Caudate nucleus (tissue), 63 donors: ENCODE measurements at places on chromosomes 16 and 17.

GRCh38 chr17:31394544-31394943 is 3.1 kb downstream of the RAB11FIP4 start:
- peak; percentile 39 for DNase-seq

DNA sequence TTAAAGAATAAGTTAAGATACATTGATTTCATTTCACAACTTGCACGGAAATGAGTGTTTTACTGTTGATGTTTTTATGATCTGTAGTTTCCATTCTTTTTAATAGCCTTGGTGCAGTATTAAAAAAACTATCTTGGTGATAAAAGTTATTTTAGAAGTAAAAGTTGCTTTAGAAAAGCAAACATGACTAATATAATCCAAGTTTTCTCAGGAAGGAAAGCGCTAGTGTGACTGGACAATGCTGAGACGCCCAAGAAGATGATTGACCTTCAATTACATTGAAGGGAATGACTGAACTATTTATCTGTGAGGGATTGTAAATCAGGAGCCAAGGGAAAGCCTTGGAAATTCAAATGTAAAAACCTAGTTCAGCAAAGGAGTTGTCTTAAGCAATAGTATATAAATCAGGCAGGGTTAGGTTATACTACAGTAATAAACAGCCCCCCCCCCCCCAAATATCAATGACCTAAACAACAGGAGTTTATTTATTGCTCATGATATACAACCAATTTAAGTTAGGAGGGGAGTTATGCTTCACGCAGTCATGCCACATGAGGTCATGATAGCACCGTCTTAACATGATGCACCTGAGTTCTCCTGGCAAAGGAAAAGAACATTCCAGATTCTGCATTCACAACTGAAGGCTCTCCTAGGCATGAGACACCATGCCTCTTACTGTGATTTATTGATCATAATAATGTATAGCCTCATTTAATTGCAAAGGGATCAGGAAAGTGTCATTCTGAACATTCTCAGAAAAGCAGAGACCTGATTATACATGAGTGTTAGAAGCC is 443.8 kb downstream of the CDH13 start:
- DNase-seq = no peak

GRCh38 chr17:15893658-15894024 is 51.3 kb upstream of the ADORA2B start:
- DNase-seq = no peak

GRCh38 chr16:85587762-85588556 is 25.2 kb upstream of the GSE1 start:
- no peak for DNase-seq

DNA sequence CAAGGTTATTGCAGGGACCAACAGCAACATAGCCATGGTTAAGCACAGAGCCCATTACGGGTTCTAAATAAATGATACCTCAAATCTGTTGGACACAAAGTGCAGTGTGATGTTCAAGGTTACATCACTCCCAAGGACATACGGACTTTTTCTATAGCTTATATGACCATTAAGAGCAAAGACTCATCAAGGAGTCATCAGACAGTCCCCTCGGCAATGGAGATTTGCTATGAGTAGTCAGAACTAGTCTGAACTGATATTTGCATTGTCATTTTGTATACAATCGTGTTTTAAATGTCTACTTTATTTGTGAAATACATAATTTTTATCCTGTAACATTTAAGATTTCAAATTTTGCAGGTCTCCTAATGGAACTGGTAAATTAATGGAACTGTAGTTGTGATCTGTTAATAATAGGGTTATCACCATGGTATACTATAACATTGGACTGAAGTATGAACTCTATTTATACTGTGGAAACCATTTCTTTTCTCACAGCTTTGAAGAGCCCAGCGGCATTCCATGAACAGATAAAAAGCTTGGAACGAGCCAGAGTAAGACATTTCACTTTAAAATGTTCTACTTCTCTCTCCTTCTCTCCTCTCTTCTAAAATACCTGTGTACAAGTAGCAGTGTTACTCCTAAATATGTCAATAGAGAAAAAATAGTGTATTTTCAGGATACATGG is 140.9 kb downstream of the MRTFB start:
- DNase-seq = no peak

GRCh38 chr16:65406933-65407332 is 285.1 kb upstream of the CDH11 start:
- no peak for DNase-seq

DNA sequence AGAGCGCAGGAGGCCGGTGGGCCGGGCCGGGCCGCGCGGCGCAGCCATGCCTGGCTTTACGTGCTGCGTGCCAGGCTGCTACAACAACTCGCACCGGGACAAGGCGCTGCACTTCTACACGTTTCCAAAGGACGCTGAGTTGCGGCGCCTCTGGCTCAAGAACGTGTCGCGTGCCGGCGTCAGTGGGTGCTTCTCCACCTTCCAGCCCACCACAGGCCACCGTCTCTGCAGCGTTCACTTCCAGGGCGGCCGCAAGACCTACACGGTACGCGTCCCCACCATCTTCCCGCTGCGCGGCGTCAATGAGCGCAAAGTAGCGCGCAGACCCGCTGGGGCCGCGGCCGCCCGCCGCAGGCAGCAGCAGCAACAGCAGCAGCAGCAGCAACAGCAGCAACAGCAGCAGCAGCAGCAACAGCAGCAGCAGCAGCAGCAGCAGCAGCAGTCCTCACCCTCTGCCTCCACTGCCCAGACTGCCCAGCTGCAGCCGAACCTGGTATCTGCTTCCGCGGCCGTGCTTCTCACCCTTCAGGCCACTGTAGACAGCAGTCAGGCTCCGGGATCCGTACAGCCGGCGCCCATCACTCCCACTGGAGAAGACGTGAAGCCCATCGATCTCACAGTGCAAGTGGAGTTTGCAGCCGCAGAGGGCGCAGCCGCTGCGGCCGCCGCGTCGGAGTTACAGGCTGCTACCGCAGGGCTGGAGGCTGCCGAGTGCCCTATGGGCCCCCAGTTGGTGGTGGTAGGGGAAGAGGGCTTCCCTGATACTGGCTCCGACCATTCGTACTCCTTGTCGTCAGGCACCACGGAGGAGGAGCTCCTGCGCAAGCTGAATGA is 606 bp downstream of the THAP11 start:
- peak; percentile 80 for DNase-seq

DNA sequence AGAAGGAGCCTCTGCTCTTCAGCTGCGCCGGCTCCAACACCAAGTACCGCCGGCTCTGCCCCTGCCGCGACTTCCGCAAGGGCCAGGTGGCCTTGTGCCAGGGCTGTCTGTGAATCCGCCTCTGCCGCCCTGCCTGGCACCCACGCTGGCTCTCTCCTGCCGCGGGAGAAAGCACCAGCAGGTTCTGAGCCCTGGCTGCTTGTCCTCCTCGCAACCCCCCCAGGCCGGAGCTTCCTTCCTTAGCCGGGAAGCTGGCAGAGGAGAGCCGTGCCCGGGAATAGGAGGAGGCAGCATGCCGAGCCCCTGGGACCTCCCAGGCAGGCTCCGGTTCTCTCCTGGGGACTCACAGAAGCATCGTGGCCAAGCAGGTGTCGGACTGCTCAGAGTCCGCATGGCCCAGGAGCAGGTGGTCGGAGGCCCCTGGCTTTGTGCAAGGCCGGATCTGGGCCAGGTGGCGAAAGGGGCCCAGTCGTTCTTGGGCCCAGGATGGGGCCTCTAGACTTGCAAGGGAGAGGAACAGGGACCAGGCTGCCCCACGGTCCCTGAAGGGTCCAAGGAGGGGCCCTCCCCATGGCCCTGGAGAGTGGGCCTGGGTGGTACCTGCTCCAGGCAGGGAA is 80.6 kb downstream of the MGAT5B start:
- DNase-seq = no peak

GRCh38 chr16:75218256-75219076 is at the start of gene CTRB1:
TSS of gene CTRB1 (plus strand) at chr16:75218988. CDS start at chr16:75219008, 20 bp downstream.
- peak; percentile 9 for DNase-seq

- DNase-seq = no peak
Measured at GRCh38 chr16:12539185-12539929, 264.3 kb downstream of the CPPED1 start.

- no peak for DNase-seq
Measured at GRCh38 chr16:8887431-8887765, 5.2 kb downstream of the LITAFD start.

GRCh38 chr16:65540901-65541300 is 419.0 kb upstream of the CDH11 start:
- no peak for DNase-seq

DNA sequence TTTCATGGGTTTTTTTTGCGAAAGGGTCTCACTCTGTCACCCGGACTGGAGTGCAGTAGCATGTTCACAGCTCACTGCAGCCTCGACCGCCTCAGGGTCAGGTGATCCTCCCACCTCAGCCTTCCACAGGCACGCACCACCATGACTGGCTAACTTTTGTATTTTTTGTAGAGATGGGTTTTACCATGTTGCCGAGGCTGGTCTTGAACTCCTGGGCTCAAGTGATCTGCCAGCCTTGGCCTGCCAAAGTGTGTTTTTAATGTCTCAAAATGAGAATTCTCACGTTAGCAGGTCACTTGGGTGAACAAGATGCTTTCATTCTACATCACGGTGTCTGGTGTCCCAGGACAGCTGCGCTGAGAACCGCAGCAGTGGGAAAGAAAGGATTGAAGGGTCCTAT is 3.2 kb downstream of the FBXO31 start:
- DNase-seq = no peak

GRCh38 chr17:33292981-33293867 is at the start of gene ASIC2:
TSS of gene ASIC2 (minus strand) at chr17:33293295.
- no peak for DNase-seq

GRCh38 chr17:58615768-58616659 is 75.8 kb downstream of the TEX14 start:
- DNase-seq = no peak

- DNase-seq = no peak
Measured at GRCh38 chr16:67190041-67190440, at the start of gene EXOC3L1. TSS of gene EXOC3L1 (minus strand) at chr16:67190136. CDS start at chr16:67189676, 460 bp downstream.

DNA sequence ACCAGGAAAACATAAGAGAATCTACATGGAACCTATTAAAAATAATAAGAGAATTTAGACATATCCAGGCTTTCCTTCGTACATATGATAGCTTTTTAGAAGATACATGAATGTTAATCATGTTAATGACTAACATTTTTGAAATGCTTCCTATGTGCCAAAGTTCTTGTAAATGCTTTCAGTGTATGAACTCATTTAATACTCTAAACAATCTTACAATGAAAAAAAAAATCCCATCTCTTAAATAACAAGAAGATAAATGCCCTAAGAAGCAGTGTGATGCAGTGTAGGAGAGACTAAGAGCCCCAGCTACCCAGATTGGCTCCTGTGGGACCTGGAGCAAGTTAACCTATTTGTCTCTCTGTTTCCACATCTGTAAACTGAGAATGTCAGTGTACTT is 220.4 kb upstream of the MYOCD start:
- no peak for DNase-seq

DNA sequence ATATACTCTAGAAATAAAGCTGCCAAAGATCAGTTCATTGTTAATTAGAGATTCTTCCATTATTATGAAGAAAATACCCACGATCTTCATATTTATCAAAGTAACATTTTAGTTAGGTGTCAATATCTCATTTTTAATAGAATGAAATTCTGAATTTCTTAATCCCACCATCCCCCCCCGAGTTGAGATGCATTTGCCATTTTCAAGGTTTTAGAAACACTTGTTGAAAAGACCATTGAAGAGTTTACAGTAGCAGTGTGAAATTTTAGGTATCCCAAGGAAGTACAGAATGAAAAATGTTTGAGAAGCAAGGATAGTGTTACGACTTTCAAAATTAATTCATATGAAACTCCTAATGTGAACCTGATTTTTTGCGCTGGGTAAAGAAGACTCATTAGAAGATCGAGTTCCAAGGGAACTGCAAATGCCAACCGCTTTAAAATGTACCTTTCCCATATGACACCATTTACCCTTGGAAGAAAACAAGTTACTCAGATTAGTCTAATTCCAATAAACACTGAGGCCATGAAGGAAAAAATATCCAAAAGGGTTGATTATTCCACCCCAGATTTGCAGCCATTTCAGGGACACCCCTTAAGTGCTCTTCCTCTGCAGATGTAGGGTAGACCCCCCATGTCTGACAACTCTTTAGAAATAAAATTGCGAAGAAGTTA is 731 bp downstream of the IKZF3 start:
- no peak for DNase-seq

DNA sequence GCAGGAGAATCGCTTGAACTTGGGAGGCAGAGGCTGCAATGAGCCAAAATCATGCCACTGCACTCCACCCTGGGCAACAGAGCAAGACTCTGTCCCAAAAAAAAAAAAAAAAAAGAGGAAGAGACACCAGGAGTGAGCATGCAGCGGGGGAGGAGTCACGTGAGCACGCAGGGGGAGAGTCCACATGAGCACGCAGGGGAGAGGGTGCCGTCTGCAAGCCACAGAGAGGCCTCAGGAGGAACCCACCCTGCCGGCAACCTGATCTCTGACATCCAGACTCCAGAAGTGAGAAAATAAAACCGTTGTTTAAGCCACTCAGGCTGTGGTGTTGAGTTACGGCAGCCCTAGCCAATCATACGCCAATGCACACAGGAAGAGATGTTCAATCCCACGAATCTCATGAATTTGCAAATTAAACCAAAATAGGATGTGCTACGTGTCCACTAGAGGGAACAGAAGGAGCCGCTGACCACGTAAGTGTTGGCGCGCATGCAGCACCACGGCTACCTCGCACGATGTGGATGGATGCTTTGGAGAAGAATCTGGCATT is 42.2 kb downstream of the CCDC57 start:
- DNase-seq = no peak

DNA sequence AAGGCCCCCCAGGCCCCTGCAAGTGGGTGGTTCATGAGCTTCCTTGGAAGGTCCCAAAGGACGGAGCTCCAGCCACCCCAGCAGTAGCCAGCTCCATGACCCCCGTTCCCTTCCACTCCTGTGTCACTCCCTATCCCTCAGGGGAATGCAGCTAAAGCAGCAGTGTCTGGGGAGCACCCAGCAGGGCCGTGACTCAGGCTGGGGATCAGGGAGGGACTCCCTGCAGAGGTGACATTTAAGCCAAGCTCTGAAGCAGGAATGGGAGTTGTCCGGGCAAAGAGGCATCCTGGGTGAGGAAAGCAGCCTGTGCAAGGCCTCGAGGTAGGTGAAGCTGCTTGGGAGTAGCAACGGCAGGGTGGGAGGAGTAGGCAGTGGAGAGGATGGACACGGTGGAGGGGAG is 11.1 kb upstream of the NPTX1 start:
- DNase-seq = no peak
